ENCODE measurements at places on chromosomes 4 and X.

DNA sequence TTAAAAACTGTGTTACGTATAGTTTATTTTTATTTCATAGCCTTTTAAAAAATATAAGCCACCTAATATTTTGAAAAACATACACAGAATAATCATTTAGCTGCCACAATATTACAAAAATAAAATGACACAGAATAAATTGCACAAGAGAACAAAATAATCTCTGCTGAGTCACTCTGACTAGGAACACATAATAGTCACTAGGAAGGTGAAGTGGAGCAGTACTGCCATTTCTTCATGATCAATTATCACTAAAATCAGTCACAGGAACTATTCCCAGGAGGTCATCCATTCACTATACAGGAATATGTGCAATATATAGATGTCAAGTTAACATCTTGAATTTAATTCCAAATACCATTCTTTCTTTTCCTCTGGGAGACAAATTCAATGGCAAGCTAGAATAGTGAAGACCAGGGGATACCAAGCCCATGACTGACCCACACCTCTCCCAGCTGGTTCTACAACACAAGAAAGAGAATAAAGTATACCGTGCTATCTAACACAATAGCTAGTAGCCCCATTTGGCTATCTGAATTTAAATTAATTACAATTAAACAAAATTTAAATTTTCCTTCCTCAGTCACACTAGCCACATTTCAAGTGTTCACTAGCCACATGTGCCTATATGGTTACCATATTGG is 5.9 kb downstream of the SMIM43 start:
- DNase-seq, result no peak

DNA sequence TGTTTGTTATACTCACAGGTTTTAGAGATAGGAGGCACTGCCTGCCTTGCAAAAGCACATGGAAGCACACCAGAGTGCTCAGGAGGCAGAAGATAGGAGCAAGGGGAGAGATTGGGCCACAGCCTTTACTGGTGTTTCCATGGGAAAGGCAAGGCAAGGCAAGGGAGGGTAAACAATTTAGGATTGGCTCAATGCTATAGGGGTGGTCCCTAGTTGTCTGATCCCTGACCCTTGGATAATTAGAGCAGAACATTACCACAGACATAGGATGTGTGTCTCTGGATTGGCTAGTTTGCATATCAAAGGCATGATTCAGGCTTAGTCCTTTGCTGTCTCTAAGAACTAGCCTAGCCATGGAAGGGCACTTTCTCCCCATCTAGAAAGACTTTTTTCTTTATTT is 36.1 kb downstream of the GRXCR1 start:
- no peak for DNase-seq

GRCh38 chrX:79604364-79604763 is 237.2 kb upstream of the ITM2A start:
- no peak for DNase-seq

DNA sequence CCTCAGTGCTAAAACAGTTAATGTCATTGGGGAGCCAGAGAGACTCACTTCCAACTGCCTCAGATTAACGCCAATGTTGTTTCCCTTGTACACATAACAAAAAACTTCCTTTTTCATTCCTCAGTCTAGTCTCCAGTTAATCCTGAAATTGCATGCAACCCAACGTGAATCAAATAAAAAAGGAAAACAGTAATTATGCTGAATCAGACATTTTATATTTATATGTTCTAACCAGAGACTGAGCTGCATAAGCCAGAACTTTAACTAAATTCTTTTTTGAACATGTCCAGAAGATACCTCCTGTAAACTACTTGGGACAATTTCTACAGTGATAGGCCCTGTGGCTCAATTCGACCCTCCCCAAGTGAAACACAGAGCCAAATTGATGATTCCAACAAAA is 4.7 kb downstream of the GPC4 start:
- no peak for DNase-seq

GRCh38 chr4:3389233-3390215 is 52.2 kb upstream of the HGFAC start:
- DNase-seq, result no peak

DNA sequence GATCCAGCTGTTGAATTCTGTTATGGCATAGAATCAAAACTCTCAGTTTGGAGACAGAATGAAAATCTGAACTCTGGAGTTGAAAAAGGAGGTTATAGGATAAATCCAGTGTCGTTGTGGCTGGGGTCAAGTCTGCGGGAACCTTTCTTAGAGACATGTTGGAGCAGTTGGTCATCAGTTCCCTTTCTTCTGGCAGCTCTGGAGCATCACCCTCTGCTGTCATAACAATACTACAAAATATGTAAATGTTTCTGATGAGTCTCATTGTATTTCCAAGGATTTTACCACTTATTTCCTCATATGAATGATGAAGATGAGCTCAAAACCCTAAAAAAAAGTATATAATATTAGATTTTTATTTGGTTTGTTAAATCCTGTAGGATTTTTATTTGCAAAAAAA is 7.5 kb downstream of the TLR10 start:
- DNase-seq, result no peak

DNA sequence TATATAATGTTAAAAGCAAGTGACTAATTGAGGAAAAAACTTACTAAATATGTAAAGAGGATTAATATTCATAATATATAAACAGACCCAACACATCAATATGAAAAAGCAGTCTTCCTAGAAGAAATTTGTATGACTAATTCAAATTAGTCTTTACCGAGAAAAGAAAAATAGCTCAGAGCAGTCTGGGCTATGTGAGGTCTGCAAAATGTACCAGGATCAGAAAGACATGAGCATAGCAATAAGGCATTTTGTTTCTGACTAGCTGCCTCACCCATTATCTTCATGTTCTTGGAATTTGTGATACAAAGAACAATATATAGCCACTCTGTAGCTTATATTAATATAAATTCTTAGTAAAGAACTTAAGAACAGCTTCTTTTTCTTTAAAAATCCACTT is 13.7 kb upstream of the TMPRSS11B start:
- no peak for DNase-seq

- DNase-seq, result no peak
These were observed 236.3 kb upstream of the NWD2 start for GRCh38 chr4:37008199-37008598.

- no peak for DNase-seq
These were observed 26.5 kb downstream of the RELL1 start for GRCh38 chr4:37659696-37660095.

DNA sequence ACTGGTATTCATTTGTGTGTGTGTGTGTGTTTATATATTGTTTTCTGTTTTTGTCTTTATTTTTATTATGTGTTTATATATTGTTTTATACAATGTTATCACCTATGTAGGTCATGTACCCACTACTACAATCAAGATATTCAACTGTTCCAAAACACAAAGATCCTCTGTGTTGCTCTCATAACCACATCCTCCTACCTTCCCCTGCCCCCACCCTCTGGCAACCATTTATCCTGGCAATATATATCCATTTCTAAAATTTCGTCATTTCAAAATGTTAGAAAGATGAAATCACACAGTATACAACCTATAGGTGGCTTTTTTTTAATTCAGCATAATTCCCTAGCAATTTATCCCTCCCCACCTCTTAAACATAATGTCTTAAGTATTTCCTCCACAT is 18.8 kb upstream of the RPL34 start:
- DNase-seq, result no peak

- no peak for DNase-seq
These were observed 7.0 kb downstream of the SH3BGRL start for GRCh38 chrX:81208916-81209315.

- DNase-seq, result no peak
These were observed 78.9 kb downstream of the IL21 start for GRCh38 chr4:122541996-122542395.

DNA sequence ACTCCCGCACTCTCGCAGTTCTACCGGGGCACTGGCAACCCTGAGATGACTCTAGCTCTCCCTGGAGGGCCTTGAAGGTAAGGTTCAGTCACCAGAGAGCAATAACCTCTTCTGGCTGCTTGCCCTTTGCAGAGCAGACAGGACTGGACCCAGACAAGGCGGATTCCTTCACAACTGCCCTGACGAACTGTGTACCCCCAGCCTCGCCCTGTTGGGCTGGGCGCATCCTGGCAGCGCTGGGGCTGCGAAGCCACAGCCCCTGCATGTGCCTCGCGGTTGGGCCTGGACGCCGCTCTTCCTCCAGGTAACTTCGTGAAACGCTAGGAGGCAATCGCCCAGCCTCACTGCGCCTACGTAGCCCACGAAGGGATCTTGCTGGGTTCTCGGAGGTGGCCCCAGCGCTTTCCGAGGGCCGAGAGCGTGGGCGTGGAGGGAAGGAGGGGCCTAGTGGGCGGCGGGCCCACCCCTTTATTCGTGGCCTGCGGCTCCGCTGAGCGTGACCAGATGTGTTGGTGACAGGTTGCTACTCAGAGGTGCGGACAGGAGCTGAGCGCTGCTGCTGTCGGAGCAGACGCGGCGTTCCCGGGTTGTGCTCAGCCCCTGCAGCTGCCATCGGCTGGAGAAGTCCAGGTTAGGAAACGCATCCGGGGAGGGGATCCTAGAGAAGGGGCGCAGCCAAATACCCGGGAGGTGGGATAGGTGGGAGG is 1.9 kb upstream of the MAMLD1 start:
- no peak for DNase-seq

GRCh38 chrX:119755981-119756533 is 2.3 kb upstream of the SOWAHD start:
- no peak for DNase-seq

DNA sequence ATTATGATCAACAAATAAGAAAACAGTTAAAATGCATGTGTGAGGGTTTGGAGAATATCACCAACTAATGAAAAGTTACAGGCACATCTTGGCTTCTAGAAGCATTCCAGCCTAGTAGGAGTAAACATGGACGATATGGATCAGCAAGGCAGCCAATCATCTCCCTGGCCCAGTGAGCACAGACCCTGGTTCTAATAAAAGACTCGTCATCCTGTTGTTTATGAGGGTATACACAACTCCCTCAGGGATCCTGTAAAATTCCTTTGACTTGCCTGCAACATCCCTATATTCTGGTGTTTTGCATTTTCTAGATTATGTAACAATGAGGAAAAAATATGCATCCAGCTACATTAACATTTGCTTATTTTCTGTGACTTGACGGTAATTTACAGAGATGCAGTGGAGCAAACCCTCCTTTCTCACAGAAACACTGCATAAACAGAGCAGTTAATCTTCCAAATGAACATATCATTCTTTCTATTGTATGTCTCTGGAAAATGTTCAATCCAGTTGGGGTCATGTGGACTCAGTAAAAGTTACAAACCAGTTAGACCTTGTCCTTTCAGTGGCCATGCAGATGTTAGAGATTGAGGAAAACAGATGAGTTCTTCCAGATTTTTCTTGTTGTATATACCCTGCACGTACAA is 88.9 kb upstream of the NDP start:
- no peak for DNase-seq

DNA sequence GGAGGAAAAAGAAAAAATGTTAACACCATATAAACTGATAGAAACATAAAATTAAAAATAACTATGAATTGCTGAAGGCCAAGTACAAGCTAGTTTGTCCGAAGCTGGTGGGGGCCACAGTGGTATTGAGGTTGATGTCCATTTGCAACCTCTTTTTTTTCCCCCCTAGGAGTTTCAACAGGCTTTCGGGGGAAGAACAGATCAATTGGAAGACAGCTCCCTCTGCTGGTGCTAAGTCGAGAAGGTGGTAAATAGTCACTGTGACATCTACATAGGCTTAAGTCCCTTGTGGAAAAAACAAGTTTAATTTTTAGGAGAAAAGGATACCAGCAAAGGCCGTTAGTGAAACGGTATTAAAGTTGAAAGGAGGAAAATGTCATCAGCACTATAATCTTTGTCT is 115.7 kb upstream of the ZXDA start:
- no peak for DNase-seq

GRCh38 chr4:144650311-144651005 is 4.5 kb downstream of the HHIP start:
- DNase-seq, result no peak

GRCh38 chr4:4396628-4397440 is 9.9 kb downstream of the NSG1 start:
- no peak for DNase-seq

GRCh38 chrX:145178268-145178667 is 69.0 kb upstream of the SPANXN1 start:
- no peak for DNase-seq

GRCh38 chr4:151548708-151549107 is 139.7 kb downstream of the FHIP1A start:
- no peak for DNase-seq

- no peak for DNase-seq
These were observed 137.5 kb downstream of the ANK2 start for GRCh38 chr4:113186913-113187312.

GRCh38 chr4:1597021-1597931 is 86.8 kb downstream of the FAM53A start:
- no peak for DNase-seq

DNA sequence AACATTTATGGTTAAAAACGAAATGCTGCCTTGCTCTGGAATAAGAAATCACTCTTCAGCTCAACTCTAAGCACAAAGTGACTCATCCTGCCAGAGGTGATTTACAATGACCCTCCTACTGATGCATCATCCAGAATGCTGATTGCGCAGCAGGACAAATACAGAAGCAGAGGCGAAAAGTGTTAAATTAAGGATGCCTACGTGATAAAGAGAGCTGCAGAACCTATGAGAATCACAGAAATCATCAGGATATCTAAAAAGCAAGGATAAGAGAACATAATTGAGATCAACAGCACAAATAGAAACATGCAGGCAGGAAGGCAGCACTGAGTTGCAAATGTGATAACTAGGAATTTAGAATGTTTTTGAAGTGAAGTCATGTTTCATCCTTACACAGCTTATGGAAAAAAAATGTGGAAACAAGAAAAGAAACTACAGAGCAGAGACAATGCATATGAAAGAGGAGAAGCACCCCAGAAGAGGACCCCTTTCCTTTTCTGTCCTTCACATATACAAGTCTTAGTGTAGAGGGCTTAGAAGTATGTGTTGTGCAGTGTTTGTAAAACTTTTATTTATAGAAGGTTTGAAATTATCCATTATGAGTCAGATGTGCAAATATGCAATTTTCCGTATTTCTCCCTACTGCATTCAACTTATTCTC is 188.4 kb downstream of the SLC7A11 start:
- no peak for DNase-seq

DNA sequence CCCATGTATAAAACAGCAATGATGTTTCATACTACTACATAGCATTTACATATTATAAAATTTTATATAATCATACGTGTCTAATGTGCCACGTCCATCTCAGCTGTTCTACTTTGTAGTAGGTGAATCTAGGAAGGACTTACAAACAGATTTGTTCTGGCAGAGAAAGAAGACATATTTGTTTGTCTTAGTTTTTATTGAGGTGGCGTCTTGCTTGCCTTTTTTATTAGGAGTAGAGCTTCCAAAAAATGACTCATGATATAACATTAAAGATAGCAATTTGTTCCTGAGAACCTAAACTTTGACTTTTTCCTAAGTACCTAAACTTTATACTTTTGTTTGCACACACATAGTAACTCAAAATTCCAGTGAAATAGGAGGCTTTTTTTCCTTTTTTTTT is 64.6 kb downstream of the CLDN22 start:
- DNase-seq, result no peak

GRCh38 chr4:180380733-180381132 is 1862.5 kb upstream of the TENM3 start:
- DNase-seq, result no peak

- no peak for DNase-seq
These were observed 101.1 kb downstream of the ZDHHC15 start for GRCh38 chrX:75421688-75422230.
